Osteoblast (primary cell): ENCODE measurements at places on chromosomes 2 and 18. TPM values are rescaled to one million over a fixed set of nuclear protein-coding genes. Genes with fewer than 3 reads are reported as not detected.

The ANKRD53 gene
- total RNA-seq: 0.88 and 1.1 TPM in 2 replicates

The C18orf32 gene
- 16.5 and 16.6 TPM in 2 replicates for total RNA-seq

The LGALSL gene
- 3.6 and 3.8 TPM in 2 replicates for total RNA-seq

The SCN9A gene
- 1.8 and 2.1 TPM in 2 replicates for total RNA-seq
